ENCODE measurements at places on chromosomes 6 and 20.

DNA sequence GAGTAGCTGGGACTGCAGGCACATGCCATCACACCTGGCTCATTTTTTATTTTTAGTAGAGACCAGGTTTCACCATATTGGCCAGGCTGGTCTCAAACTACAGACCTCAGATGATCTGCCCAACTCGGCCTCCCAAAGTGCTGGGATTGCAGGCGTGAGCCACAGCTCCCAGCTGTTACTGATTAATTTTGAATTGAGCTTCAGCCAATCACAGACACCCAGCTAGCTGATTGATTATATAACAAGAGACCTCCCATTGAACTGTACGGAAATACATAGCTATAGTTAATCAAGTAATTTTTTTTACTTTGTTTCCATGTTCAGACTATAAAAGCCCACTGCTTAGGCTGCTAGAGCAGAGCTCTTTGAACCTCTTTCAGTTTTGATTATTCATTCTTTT is 31.6 kb downstream of the PKIB start:
- no peak for DNase-seq

DNA sequence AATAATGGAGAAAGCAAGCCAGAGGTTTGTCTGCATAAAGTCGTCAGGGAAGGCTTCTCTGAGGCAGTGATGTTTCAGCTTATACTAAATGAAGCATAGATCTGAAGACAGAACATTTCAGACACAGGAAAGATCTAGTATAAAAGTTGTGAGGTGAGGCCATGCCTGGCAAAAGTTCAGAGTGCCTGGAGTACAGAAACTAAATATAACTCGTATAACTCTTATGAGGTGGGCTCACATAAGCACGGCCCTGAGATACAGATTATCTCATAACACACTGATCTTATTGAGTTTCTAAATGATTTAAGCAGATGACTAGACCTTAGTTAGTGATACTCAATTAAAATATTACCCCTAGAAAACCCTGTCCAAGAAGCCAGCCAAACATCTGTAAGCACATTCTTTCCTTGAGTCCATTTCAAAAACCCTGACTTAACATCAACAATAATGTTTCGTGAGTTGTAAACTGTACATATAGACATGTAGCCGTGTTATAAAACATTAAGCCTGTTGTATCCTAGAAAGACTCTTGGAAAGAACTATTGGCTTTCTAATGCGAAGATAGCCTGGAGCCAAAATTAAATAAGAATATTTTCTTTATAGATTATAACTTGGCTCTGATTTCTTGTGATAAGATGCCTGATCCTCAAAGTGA is 667.6 kb downstream of the TENT5A start:
- no peak for DNase-seq

GRCh38 chr20:57660922-57661745 is 40.9 kb upstream of the ZBP1 start:
- no peak for DNase-seq

- no peak for DNase-seq
These were observed 52.4 kb downstream of the L3MBTL3 start for GRCh38 chr6:130070792-130071191.

- DNase-seq: no peak
These were observed 18.5 kb downstream of the RPP21 start for GRCh38 chr6:30363459-30363858.

DNA sequence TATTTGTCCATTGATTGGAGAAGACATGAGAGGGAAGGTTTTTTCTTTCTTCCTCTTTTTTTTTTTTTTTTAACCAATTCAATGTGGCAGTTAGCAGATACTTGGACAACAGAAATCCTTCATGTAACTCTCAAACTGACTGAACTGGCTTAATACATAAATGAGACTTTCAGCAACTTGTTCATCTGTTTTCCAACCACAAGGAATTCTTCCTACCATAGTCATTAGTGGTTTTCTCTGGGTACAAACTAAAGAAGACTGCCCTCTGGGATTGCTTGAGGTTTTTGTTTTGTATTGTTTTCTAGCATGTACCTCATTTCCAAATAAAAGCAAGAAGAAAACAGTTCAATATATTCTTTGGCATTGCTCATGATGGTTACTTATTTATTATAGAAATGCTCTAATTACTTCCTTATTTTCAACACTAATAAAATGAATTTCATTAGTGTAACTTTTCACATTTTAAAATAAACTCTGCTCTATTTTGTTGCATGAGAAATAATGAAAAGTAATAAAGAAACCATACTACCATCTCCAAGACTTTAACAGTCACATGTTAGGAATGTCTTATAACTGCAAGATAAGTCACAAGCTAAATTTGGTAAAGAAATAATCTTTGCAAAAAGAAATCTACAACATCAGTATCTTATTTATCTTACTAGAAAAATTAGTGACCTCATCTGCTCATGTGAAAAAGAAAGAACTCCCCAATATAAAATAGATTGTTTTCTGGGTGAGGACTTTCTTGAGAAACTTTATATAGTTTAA is 52.0 kb downstream of the ME1 start:
- no peak for DNase-seq

- no peak for DNase-seq
These were observed 157.0 kb downstream of the SOX4 start for GRCh38 chr6:21750575-21750974.

- DNase-seq: peak; percentile 16
These were observed 665 bp downstream of the RRAGD start for GRCh38 chr6:89411145-89412070.

DNA sequence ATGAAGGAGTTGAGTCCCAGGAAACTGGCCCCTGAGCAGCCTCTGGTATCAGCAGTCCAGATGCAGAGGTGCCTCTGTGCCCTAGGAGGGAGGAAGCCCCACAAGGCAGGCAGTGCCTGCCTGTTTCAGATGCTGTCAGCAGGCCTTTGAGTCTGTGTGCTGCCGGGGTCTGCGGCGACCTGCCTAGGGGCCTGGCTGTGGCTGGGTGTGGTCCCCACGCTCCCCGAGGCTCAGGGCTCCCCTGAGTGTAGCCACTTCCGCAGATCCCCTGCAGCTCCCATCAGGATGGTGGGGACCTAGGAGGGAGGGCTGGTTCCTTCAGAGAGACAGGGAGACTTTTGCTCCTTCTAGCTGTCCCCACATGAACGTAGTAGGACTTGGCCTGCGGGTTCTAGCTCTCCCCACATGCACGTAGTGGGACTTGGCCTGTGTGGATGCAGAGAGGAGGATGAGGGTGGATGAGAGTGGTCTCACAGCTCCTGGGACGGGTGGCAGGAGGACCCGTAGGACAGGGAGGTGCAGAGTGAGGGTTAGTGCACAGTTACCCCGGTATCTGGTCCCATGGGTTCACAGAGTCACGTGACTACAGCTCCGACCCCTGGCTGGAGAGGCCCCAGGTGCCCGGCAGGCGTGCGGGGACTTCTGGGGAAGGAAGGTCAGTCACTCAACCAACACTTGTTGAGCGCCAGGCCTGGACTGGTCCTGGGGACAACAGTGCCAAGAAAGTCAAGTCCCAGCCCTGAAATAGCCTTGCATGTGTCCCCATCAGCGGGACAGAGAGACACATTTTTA is 41.0 kb downstream of the CDH4 start:
- DNase-seq: no peak

GRCh38 chr6:31037682-31038081 is 27.4 kb downstream of the MUC22 start:
- no peak for DNase-seq

- DNase-seq: no peak
These were observed 104.0 kb downstream of the COL12A1 start for GRCh38 chr6:75101896-75102295.

GRCh38 chr6:123380257-123380656 is 256.5 kb downstream of the TRDN start:
- no peak for DNase-seq

DNA sequence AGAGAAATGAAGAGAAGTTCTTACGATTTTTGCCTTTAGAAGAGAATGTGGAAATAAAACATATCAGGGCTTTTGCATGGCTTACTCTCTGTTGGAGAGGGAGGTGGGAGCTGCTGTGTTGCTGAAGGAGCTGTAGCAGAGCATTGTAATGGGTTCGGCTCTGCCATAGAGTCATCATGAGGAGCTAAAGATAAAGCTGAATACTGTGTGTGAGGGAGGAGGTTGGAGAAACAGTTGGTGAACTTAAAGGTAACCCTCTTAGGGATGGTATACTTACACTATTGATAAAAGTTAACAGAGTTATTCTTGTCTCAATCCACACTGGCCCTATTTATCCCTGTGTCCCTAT is 34.8 kb downstream of the CTNNBL1 start:
- no peak for DNase-seq

- DNase-seq: no peak
These were observed 44.0 kb downstream of the UST start for GRCh38 chr6:148790817-148791216.

GRCh38 chr6:62236784-62237183 is 49.2 kb downstream of the KHDRBS2 start:
- no peak for DNase-seq

GRCh38 chr6:133549371-133549801 is 308.2 kb downstream of the EYA4 start:
- DNase-seq: no peak

DNA sequence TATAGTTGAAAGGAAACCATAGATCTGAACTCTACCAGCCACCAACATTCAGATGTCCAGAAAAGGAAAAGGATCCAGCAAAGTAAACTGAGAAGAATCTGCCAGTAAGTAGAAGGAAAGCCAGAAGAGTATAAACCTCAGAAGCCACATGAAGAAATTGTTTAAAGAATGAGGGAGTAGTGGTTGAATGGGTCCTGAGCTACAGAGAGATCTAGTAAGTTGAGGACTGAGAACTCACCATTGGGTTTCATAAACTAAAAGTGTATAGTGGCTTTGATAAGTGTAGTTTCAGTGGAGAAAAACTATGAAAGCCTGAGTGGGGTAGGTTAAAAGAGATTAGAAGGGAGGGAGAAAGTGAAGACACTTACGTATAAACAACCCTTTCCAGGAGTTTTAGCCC is 32.0 kb upstream of the SUMO4 start:
- DNase-seq: no peak

- no peak for DNase-seq
These were observed 44.7 kb downstream of the NFATC2 start for GRCh38 chr20:51497542-51498467.

DNA sequence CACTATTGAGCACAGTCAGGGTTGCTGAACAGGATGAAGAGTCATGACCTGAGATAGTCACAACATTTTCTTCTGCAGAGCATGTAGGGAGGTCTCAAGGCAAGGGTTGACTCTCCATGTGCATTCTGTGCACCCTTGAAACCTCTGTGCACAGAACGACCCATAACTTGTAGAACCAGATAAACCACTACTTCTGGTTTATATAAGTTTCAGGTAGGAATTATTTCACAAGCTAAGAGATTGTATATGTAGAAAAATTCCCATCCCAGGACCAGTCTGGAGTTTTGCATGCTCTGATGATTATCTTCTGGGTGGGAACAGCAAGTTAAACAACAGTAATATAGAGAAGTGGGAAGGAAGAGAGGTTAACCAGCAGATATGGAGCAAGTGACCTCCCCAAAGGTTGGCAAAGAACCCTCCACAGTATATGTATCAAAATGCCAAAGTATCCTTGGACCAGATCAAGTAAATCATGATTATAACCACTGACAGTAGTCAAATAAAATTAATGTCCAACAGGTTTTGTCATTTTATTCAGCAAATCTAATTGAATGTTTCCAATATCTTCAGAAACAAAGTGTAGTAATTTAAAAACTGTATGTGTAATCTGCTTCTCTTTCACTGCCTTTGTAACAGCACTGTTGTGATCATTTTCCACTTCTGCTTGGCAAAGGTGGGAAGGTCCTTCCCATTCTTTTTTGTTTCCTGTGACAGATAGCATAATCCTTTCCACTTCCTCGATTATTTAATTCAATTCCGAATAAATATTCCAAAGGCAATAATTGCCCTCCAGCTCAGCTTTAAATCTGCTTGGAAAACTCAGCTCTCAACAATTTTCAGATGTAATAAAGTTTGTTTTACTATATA is 104.4 kb downstream of the SYNE1 start:
- DNase-seq: no peak

GRCh38 chr20:60220706-60221105 is 262.5 kb downstream of the CDH26 start:
- no peak for DNase-seq

- DNase-seq: peak; percentile 28
These were observed 2.2 kb upstream of the CCDC167 start for GRCh38 chr6:37501632-37502491.

GRCh38 chr6:112252571-112253497 is 1.5 kb downstream of the LAMA4 start:
- no peak for DNase-seq

GRCh38 chr20:23622839-23623343 is 14.9 kb downstream of the CST3 start:
- no peak for DNase-seq

DNA sequence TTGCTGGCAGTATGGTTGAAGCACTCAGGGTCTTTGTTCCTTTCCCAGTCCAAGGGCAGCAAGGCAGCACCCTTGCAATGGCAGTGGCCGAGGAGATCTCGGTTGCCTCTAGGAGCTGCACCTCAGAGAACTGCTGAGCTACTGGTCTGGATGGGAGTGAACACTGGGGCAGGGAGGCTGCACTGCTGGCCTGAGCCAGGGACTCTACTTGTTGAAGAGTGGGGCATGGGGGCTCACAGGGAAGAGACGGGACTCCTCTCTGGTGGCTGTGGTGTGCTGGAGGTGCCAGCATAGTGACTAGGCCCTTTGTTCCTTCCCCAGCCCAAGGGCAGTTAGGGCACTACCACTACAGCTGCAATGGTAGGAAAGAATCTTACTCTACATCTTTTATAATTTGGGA is 203.0 kb downstream of the ZDHHC14 start:
- DNase-seq: no peak

GRCh38 chr6:44309092-44309491 is 4.1 kb downstream of the AARS2 start:
- DNase-seq: no peak

DNA sequence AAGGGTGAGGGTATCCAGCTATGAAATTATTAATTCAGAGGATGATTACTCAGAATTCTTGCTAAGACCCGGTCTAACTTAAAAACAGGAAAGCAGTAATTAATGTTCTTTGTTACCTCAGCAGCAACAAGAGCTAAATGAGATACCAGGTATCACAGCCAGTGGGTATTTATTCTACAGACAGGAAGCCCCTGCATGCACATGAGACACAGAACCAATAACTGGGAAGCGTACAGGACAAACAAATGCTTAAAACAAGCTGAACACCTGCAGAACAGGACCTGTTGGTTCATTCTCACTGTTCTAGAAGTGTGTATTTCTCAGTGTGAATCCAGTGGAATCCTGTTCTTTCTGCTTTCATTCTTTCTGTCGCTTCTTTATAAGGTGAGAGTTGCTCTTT is 30.9 kb downstream of the SCML4 start:
- DNase-seq: no peak

- DNase-seq: no peak
These were observed 397.9 kb upstream of the ADGRB3 start for GRCh38 chr6:68237205-68237604.

GRCh38 chr20:20204256-20204655 is 151.9 kb downstream of the CFAP61 start:
- DNase-seq: no peak

- DNase-seq: no peak
These were observed at the start of gene GRIK2 for GRCh38 chr6:101393251-101393828. TSS of gene GRIK2 (plus strand) at chr6:101393708.
